ENCODE measurements at places on chromosomes 5 and 9. TPM values are rescaled to one million over a fixed set of nuclear protein-coding genes. Genes with fewer than 3 reads are reported as not detected.

DNA sequence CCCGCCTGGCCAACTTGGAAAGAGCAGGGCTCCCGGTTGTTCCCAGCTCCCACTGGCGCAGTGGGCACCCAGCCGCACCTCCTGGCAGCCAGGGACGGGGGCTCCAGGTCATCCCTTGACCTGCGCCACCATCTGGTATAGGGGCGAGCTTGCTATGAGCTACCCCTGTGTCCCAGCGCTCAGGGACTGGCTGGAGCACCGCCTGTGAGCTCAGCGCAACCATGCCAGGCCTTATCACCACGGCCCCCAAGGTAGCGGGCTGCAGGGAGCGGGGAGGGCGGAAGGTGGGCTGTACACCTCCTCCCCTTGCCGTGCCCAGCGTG, 15.4 kb upstream of the RASA1 start:
- no peak for DNase-seq

GRCh38 chr5:125125031-125125823, 378.8 kb upstream of the ZNF608 start:
- DNase-seq: no peak

DNA sequence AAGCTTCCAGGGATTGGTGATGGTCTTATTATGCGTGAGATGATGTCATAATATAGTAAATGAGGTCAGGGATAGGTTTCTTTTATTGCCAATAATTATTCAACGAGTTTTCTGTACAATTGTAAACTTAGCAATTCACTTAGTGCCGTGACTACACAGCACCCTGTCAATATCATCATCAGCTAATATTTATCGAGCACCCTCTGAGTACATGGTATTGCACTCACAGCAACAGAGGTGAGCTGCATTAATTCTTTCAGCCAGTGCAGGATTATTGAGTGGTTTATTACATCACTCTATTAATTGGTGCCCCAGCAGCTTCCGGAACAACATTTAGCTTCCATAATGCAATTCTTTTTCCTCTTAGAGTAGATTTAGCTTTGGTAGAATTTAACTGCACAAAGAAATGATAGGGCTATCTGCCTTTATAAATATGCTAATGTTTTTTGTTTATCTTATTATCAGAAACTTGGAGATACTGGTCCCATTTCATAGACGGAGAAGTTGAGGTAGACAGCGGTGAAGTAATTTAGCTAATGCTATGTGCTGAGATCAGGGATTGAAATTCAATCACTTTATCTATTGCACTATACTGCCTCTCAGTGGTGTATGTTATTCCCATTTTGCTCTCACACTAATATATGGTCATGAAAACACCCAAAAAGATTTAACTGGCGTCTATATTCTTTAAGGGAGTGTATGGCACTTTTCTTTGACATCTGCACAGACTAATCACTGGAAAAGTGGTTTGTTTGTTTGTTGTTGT, 726.1 kb upstream of the WWC1 start:
- no peak for DNase-seq

DNA sequence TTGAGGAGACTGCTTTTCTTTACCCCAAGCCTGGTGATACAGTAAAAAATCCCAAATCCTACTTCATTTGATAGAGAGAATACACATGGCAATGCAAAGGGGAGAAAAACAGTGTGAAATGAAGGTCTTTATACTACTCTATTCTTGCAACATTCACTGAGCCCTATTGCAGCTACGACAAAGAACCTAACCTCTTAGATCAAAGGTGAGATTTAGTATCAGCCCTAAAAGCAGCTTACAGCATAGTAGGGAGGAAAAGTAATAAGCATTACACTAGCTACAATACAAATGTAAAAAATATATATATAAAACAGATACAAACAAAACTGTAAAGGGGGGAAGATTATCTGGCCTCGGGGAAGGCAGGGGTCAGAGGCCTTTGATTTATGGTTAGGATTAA, 147.1 kb downstream of the MAPKAP1 start:
- no peak for DNase-seq

DNA sequence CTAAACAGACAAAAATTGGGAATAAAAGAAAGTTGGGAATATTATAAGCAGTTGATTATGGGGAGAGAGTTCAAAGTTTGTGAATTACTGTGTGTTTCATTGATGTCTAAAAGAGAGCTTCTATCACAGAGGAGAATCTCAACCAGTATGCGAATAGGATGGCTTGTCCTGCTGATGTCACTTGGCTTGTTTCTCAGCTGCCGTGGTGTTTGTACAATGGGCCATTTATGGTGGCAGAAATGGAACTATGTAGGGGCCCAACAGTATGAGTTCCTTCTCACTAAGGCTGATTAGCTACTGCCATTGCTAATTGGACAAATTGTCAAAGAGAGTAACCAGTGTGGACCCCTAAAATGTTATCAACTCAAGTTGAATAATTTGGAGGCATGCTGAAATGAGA, 103.9 kb downstream of the ST8SIA4 start:
- no peak for DNase-seq

DNA sequence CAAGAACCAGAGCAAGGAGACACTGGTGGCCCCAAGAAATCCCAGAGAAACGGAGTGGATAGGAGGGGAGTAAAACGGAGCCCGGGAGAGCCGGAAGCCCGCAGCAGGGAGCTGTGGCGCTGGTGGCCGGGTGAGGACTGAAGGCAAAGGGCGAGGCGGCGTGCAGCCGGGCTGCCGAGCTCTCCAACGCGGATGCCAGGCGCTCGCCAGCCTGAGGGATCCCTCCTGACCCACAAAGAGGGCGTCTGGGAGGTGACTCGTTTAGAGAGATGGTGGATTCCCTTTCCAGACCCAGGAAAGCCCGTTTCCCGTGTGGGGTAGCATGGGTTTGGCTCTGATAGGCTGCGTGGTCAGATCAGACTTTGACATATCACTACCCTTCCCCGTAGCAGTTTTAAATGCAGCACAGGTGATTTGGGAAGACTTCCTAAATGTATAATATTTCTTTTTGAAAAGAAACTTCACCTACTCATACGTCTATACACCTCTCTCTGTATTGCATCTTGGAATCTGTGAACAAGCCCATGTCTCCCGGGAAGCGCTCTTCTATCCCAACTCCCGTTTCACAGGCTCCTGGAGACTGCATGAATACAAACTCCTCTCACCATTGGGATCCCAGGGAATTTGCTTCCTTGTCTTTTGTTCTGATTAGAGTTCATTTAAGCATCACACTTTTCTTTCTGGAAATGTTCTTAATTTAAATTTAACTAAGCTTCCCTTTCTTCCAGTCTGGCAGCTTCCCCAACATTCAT, 158.1 kb downstream of the C9orf152 start:
- peak; percentile 58 for DNase-seq

DNA sequence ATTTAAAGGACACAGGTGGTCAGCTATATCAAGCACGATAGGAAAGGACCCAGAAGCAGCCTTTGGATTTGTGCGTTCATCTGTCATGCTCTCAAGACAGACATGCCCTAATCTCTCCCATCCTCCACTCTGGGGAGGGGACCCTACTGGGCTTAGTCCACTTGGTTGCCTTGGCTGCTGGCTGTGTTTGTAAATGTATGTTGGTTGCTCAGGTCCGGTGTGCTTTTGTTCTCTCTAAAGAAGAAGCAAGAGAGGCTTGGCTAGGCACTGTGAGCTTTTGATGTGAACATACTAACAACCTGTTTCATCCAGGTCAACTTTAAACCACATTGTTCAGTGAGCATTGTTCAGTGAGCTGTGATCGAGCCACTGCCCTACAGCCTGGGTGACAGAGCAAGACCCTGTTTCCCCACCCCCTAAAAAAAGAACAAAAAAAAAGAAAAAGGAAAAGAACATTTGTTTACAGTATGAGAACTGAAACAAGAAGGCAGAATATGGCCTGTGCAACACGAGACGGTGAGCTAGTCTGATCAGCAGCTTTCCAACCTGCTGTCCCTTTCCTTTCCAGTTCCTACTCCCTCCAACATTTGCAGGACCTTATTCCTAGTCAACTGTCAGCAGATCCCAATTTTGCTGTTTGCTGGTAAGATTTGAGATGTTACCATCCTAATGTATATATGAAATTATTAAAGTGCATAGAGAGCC, 228.3 kb downstream of the ARHGAP26 start:
- DNase-seq: no peak

GRCh38 chr5:159001247-159001646, 98.5 kb downstream of the EBF1 start:
- DNase-seq: no peak

Gene IL5
- total RNA-seq: not detected

Gene APBA1
- total RNA-seq: 1.8 TPM
